ENCODE measurements at places on chromosomes 11 and 22. TPM values are rescaled to one million over a fixed set of nuclear protein-coding genes. Genes with fewer than 3 reads are reported as not detected.

The UPK3A gene
- total RNA-seq, result 0.25 TPM

The LAYN gene
- 3.8 TPM for total RNA-seq

The KRTAP5-8 gene
- not detected for total RNA-seq

The TOP3B gene
- 13.1 TPM for total RNA-seq

Measured in left ventricle myocardium superior (tissue), 1 donor.